ENCODE measurements at places on chromosomes 1 and 21.
A peak's percentile ranks its signal among the peaks of the same experiment; 100 is the strongest.

DNA sequence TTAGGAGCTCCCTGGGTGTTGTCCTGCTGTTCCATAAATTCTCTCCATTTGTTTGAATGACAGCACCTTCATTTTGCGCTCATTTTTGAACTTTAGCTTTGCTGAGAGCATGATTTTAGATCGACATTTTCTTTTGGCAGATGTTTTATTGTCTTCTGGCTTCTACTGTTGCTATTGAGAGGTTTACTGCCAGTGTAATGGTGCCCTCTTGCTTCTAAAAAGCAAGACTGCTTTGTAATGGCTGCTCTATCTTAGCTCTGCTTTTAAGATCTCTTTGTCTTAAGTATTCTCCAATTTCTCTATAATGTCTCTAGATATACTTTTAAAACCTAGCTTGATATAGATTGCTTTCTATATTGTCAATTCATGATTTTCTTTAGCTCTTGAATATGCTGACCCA, 27.8 kb downstream of the THEM4 start:
- no peak for DNase-seq

- no peak for DNase-seq
Measured at GRCh38 chr1:20654104-20654690, 7.0 kb downstream of the DDOST start.

DNA sequence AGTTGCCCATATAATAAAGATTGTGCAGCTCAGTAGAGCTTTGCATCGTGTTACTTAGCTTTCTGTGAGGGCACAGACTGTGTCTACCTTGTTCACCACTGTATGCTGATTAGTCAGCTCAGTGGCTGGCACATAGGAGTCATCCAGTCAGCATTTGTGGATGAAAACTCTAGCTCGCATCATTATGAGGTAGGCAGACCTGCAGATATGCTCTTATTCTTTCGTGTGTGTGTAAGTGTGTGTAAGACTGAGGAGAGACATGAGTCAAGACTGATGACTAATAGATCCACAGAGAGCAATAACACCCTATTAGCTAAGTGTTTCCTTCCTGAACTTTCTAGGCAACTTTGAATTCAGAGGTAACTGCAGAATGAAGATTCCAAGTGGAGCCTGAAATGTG, 17.1 kb downstream of the TTF2 start:
- DNase-seq = peak; percentile 30

DNA sequence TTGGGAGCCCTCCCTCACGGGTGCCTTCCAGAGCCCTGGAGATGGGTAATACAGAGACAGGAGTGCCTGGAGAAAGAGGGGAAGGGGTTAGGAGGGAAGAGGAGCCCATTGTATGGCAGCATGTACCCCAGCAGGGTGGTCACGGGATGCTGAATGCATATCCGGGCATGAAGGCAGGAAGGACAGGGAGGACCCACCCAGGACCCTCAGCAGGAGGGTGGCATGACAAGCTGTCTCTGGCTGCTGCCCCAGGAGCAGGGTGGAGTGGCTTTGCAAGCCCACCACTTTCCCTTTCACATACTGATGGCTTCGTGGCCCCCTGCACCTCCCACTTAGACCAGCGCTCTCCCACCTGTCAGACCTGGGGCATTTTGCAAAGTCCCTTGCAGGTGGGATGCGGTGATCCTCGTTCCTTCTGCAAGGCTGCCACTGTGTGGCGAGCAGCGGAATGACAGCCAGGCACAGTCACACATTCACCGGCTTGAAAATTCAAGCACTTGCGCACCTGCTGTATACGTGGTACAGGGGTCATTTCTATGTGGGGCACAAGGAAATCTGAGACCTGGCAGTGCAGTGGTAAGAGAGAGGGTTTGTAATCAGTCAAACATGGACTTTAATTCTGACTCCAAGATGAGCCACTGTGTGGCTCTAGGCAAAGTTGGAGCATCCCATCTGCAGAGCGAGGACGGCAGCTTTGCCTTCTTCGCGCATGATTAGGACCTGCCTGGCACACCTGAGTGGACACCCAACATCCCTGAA, 53.2 kb upstream of the TMEM51 start:
- peak; percentile 68 for DNase-seq

- peak; percentile 29 for DNase-seq
Measured at GRCh38 chr1:212254853-212255363, 30.3 kb upstream of the PPP2R5A start.

DNA sequence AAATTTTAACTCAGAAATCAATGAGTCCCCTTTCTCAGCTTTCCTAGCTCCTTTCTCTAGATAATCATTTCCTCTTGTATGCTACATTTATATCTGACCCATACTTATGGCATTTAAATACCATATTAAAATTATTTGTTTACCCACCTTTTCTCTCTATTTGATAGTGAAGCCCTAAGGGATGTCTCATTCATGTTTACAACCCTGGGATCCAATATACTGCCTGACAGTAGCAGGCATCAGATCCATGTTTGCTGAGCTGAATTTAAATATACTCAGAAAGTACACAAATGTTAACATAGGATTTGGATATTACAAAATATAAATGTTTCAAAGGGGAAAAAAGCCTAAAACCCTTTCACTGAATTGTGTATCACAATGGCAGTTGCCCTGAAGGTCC, 26.5 kb downstream of the SCMH1 start:
- no peak for DNase-seq

DNA sequence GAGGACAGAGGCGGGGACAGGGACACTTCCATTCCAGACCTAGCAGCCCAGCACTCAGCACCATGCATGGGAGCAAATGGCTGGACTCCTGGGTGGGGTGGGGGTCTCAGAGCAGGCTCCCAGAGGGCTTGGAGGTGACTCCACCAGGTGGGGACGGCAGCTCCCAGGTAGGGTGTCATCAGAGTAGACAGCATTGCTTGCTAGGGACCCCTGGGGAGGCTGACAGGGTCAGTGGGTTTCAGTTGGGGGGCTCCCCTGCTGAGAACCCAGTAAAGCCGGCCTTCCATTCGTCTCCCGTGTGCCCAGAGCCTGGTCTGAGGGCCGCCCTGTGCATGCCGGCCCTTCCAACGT, 4.8 kb upstream of the GJC2 start:
- no peak for DNase-seq

GRCh38 chr1:167997037-167997575, 60.2 kb upstream of the MPC2 start:
- no peak for DNase-seq

DNA sequence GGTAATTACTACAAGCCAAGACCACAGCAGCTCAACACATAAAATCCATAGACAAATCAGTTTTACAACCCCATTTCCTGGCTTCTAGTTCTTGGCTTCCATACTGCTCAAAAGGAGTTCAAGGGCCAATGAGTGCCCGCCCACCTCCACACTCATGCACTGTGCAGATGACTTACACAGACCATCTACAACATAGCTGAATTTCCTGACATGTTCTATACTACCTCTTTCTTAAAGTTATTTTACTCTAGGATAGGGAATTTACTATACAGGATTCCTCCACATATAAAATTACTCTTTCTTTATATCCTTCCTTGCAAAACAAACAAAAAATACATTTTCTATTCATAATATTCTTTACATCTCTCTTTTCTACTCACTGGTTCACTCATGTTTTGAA, 14.6 kb downstream of the BACE2 start:
- no peak for DNase-seq

Data from activated CD8-positive, alpha-beta T cell treated with anti-CD3 and anti-CD28 coated beads, Interleukin-2, amount 10 ng/mL, durations not matched to agents 7 days and 5 days (primary cell).